Stimulated activated CD8-positive, alpha-beta memory T cell treated with anti-CD3 and anti-CD28 coated beads, Interleukin-7, amount 100 ng/mL, for 24 hours (primary cell): ENCODE measurements at places on chromosomes 11 and 22.

DNA sequence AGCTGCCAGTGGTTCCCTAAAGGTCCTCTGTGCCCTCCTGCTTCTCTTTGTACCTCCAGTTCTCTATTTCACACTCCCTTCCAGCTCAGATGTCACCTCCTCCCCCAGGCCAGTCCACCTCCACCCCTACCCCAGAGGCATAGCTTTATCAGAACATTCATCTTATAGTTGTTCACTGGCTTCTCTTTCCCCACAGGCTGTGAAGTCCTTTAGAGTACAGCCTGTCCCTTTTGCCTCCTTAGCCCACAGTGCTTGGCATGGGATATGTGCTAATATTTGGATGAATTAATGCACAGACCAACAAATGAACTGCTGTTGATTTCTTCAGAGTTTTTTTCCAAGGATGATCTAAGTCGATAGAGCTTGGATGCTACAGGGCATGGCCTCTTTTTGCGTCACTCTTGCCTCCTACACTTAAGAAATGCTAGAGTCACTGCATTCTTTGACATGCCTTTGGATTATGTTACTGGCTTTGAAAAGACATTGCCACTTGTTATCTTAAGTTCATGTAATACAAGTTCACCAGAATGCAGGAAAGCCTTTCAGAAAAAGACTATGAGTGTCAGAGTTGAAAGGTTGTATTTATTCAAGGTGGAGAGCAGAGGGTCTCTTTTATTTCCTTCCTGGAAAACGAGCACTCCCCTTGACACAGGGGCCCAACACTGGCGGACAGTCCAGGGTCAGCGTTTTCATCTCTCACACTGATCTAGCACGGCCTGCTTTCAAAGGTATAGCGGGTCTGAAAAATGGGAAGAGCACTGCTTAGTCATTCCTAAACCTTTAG, 75.7 kb downstream of the PISD start:
- DNase-seq, result no peak

DNA sequence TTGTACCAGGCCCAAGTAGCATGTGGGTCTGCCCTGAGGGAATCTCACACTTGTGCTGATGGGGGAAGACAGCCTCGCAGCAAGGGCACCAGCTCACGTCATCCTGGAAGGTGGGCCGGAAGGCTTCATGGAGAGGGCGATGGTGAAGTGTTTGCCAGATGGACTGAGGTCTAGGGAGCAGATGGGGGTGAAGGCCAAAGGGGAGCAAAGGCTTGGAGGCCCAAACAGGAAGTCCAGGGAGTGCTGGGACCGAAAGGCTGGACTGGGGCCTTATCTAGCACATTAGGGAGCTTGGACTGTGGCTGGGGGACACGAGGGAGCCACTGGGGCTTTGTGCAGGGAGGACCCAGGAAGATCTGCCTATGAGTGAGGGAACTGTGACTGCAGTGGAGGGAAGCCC, 1.2 kb upstream of the TNFRSF13C start:
- DNase-seq, result no peak

- DNase-seq, result no peak
These were observed 40.6 kb upstream of the CRTAM start for GRCh38 chr11:122797651-122798050.

- DNase-seq, result peak; percentile 75
These were observed at the start of gene ZNRF3 for GRCh38 chr22:28882878-28883656. Gene ZNRF3, plus strand, starts transcription at chr22:28883572. Its CDS starts 195 bp downstream, at chr22:28883767.

GRCh38 chr11:44943118-44943517, 7.6 kb downstream of the TP53I11 start:
- no peak for DNase-seq

DNA sequence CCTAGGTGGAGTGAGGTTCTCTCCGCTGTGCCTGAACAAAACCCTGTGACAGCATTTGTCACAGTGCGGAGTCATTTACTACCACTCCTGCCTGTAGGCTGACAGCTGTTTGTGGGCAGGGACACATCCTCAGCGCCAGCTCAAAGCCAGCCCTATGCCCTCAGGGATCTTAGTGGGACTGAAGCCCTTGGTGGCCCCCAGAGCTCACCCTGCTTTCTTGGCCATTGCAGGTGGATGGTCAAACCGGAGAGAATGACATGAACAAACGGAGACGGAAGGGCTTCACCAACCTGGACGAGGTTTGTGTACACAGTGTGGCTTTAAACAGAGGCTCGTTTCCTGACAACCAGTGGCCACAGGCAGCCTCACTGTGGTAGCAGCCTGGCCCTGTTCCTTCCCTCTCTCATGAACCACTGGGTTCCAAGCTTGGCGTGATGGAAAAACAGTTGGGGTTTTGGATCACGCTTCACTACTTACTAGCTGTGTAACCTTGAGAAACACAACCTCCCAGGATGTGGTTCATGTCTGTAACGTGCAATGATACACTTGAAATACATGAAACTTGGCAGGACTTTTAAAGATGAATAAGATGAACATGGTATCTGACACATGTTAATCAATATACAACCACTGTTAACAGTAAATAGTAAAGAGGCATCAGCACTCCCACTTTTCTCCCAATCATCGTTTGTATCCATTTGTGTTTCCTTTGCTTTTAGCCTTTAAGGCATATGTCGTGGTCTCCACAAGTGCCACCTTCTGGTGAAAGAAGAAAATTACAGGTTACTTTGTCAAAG, 125.8 kb downstream of the MICAL2 start:
- peak; percentile 16 for DNase-seq

DNA sequence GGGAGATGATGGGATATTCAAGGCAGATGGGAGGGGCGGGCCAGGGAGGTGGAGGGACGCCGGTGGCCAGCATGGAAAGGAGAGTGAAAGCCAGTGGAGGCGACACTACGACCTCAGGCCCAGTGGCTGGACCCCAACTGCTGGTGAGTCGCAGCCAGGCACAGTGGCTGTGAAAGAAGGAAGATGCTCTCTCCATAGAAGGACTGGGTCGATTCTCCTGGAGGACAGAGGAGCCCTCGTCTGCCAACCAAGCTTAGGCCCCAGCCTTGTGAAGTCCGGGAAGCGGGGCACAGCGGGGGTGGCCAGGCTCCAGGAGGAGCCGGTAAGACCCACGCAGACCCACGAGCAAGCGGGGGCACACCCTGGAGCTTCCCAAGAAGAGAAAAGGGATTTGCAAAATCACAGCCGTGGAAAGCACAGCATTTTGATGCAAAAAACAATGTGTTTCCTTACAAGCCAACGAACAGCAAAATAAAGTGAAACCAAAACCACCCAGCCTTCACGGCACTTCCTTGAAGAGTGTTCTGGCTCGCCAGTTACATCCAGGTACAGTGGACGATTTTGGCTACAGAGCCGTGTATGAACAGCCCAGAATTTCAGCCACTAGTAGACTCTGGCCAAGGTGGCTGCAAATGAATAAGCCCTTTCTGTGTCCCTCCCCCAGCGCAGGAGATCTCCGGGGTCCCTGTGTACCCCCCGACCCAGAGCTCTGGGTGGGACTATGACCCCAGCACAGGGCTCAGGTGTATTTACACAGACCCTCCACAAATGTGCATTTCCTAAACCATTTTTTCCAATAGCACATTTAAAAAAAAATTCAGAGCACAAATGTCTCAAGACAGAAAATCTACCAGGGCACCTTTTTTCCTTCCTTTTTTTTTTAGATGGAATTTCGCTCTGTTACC, 96.9 kb downstream of the TRMU start:
- no peak for DNase-seq

DNA sequence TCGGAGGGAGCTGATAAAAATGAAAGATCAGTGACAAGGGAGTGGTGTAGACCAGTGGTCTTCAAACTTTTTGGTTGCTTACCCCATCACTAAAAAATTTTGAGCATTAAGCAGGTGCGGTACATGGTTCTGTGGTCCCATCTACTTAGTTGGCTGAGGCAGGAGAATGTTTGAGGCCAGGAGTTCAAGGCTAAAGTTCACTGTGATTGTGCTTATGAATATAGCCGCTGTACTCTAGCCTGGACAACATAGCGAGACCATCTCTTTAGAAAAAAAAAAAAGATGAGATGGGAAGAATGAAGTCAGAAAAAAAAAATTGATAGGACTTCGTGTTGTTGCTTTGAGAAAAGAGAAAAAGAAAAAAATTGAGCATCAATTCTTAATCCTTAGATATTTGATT, 7.8 kb downstream of the MTMR3 start:
- no peak for DNase-seq

DNA sequence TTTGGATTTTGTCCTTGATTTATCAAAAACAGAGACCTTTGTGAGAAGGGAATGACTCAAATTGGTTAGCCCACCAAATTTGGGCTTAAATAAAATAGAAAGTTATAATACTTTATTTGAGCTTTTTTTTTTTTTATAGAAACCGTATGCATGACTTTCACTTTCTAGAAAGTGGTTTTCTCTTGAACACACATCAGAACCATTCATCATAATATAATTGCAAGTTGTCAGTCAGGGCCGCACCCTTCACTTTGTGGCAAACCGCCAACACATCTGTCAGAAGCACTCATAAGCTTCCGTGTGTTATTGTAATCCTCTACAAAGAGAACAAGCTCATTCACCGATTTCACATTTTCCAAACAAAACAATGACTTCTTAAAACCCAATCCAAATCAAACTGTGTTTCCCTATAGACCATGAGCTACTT, 76.1 kb downstream of the SOX6 start:
- DNase-seq, result no peak
